Stimulated activated CD4-positive, alpha-beta T cell treated with anti-CD3 and anti-CD28 coated beads, Interleukin-4, amount 100 ng/mL, for 24 hours (primary cell): ENCODE measurements at places on chromosomes 3 and 15.
A peak's percentile ranks its signal among the peaks of the same experiment; 100 is the strongest.

DNA sequence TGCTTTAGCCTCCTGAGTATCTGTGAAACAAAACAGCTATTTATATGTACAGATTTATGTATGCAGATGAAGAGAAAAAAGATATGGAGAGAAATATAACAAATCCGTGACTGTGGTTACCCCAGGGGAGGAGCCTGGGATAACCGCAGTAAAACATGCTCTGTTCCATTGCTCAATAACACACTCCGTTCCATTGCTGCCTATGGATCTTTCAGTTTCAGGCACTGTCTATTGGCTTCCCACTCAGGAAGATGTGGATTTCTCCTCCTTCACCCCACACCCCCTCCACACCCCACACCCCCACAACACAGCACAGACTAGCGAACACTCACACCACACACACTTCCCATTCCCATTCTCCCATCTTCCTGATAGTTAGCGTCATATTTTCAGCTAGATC, 47.9 kb downstream of the CDCP1 start:
- no peak for DNase-seq

GRCh38 chr3:133237380-133237779, 162.5 kb upstream of the BFSP2 start:
- DNase-seq, result no peak

DNA sequence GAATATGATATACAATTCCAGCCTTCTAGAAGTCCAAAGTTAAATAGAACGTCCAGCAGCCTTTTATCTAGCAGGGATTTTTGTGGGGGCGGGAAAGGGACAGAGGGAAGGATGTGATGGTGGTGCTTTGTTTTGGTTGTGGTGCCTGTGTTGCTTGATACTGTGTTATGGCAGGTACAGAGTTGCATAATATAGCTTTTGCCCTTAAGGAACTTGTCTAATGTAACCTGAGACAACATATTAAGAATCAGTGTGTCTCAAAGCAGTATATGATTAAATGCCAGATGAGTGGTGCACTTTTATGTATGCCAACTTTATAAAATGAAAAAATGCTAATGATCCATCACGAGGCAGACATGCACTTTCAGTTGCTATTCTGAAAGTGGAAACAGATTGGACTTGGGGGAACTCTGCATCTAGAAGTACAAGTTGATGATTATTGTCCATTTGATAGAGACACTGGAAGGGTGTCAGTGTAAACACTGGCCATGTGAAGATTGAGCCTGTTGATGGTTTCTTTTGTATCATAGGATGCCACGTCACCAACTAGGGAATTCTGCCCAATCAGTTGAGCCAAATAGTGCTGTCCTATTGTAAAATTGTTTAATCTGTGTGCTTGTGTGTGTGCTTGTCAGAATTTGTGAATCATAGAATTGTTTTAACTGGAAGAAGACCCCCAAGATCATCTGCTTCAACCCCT, 23.0 kb downstream of the NEO1 start:
- DNase-seq, result no peak

- no peak for DNase-seq
Measured at GRCh38 chr3:32508711-32509110, 6.1 kb upstream of the CMTM6 start.

DNA sequence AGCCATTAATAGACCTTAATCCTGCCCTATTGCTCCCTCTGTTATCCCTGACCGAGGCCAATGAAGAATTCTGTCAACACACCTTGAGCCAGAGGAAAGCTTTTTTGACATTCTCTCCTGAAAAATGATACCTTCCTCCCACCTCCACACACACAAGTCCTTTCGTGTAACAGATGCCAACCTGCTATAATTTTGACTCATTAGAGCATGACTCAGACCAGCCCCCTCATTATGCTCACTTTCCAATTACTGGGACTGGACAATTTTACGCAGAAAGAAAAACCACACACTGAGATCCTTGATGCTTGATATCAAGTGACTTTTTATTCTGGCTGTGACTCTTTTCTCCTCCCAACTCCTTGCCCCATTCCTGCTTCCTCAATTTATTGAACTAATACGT, 50.9 kb downstream of the LSAMP start:
- DNase-seq, result no peak

DNA sequence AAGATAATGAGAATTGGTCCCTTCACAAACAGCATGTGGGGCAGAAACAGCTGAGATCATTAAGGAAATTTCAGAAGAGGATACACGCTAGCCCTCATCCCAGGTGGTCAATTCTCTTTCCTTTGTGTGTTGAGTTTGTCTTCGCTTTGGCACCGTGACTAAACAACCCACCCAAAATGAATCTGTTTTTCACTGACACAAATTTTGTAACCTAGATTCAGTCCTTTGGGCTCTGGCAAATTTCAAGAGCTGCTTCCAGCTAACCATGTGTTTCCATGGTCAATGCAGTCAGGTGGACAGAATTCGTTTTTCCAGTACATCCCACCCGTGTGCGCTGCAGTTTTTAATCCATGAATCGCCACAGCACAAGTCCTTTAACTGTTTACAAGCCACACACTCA, 435.4 kb downstream of the WDR72 start:
- DNase-seq, result no peak

DNA sequence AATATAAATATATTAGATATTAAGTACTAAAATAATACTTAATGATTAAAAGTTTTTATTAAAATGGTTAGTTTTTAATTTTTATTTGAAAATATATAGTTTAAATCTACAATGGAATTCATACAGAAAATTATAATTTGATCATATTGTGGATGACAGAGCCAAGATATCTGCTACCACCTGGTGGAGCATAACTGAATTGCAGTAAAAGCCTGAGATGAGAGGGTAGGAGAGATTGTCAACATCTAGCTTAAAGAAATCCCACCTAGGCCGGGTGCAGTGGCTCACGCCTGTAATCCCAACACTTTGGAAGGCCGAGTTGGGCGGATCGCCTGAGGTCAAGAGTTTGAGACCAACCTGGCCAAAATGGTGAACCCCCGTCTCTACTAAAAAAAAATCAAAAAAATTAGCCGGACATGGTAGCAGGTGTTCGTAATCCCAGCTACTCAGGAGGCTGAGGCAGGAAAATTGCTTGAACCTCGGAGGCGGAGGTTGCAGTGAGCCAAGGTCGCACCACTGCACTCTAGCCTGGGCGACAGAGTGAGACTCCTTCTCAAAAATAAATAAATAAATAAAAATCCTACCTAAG, 25.1 kb upstream of the CSTA start:
- DNase-seq, result peak; percentile 53

GRCh38 chr15:65404186-65404872, 18.4 kb downstream of the IGDCC4 start:
- DNase-seq, result no peak

- DNase-seq, result no peak
Measured at GRCh38 chr3:184525337-184526087, 36.1 kb upstream of the EPHB3 start.

GRCh38 chr15:51830276-51830806, 888 bp downstream of the TMOD3 start:
- DNase-seq, result no peak

- peak; percentile 100 for DNase-seq
Measured at GRCh38 chr3:128680603-128681368, 30.2 kb upstream of the RPN1 start.

- no peak for DNase-seq
Measured at GRCh38 chr3:14133188-14133800, 8.4 kb downstream of the TMEM43 start.

GRCh38 chr3:108329947-108330346, 33.6 kb downstream of the HHLA2 start:
- no peak for DNase-seq

- DNase-seq, result no peak
Measured at GRCh38 chr3:112569265-112569664, 7.4 kb downstream of the SLC35A5 start.

DNA sequence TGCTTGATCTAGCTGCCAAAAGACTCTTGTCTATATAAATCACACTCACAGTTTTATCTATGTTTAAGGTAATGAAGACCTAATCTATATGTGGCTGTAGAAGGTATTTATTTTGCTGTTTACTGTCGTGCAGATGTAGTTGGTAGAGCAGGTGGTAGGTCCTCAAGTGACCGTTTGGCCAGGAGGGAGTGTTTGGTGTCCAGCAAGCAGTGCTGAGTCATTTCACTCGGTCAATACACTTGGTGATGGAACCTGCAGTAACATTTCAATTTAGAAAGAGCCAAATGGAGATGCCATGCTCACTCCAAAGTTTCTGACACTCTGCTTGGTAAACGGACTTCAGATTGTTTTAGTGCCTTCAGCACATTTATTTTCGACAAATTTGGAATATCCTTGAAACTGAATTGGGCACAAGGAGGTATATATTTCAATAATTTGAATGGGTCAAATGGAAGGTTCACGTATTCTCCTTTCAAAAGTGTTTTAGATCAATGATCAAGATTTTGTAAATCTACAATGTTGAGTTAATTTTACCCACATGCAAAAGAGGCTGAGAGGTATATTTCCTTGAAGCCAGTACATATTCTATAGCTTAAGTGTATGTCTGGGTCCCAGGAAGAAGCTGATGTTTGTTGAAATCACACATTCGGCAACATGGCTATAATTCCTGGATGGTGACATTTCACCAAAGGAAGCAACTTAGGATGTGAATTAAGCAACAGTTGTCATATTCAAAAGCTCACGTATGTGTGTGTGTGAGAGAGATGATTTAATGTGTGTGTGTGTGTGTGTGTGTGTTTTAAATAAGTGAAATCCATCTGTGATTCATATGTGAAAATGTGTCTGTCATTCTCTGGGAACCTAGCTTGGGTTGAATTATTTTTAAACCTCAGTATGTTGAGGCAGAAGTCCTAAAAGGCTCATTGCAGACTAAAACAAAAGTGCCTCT, 7.7 kb upstream of the CX3CR1 start:
- DNase-seq, result no peak

GRCh38 chr3:188734395-188734794, 437.4 kb upstream of the TPRG1 start:
- no peak for DNase-seq

DNA sequence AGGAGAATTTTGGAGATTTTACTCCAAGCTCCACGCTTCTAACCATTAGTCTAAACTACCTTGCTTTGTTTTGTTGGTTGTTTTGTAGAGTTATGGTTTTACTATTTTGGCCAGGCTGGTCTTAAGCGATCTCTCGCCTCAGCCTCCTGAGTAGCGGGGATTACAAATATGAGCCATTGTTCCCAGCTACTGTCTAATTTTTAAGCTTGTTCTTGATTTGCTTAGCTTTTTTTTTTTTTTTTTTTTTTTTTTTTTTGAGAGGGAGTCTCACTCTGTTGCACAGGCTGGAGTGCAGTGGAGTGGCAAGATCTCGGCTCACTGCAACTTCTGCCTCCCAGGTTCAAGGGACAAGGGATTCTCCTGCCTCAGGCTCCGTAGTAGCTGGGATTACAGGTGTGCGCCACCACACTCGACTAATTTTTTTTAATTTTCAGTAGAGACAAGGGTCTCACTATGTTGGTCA, 28.5 kb downstream of the EFCAB12 start:
- no peak for DNase-seq

GRCh38 chr3:143221446-143221845, 101.9 kb downstream of the CHST2 start:
- DNase-seq, result no peak

- no peak for DNase-seq
Measured at GRCh38 chr3:183218826-183219225, 34.2 kb upstream of the B3GNT5 start.

DNA sequence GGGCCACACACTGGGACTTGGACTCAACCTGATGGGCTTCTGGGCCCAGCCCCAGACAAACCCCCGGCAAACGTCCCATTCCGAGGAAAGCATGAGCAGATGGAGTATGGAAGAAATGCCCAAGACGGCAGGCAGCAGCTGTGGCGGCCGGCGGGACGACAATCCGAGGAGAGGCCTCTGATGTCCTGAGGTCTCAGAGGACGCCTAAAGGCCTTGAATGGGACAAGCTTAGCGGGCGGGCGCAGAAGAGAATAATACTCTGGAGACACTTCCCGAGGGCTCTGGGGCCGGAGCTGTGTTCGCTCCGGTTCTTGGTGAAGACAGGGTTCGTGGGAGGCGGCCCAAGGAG, 482 bp upstream of the OGG1 start:
- DNase-seq, result no peak

GRCh38 chr3:52277972-52278509, 408 bp downstream of the WDR82 start:
- DNase-seq, result peak; percentile 67

- DNase-seq, result no peak
Measured at GRCh38 chr3:10292505-10293419, at the start of gene GHRL. GHRL (minus strand) TSS chr3:10292947; CDS start chr3:10290180, 2,767 bp downstream.

GRCh38 chr3:98778383-98778782, 15.2 kb downstream of the ST3GAL6 start:
- no peak for DNase-seq

- peak; percentile 14 for DNase-seq
Measured at GRCh38 chr3:27596334-27596841, 112.2 kb upstream of the SLC4A7 start.

DNA sequence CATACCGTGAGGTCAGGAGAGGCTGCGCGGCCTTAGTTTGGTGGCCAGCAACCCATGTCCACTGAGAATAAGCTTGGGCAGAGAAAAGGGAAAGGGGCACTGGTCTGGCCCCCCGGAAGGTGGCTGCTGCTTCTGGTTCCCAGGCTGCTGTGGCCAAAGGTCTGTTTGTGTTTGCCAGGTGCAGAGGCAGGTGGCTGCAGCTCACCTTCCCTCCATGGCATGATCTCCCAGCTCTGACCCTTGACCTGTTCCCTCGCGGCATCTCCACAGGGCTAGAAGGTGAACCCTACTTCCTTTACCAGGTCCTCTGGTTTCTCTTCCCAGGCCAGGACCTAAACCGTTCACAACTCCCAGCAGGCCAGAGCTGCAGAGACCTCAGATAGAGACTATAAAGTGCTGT, 13.8 kb downstream of the VPS18 start:
- DNase-seq, result no peak

DNA sequence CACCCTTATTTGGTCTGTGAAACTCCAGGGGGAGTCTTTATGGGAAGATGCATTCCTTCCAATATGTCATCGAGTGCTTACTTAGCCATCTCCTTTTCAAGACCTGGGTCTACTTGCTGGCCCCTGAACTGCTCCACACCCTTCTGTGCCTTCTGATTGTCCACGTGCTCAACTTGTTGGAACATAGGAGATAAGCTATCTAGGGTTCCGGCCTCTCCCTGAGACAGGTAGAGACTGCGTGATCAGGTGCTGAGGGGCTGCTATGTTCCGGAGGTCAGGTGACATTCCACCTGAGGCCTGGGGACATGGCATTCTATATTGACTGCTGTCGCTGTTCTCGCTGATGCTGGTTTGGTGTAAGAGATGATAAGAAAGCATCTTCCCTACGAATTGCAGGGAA, 65.6 kb downstream of the ATP1B3 start:
- DNase-seq, result no peak

DNA sequence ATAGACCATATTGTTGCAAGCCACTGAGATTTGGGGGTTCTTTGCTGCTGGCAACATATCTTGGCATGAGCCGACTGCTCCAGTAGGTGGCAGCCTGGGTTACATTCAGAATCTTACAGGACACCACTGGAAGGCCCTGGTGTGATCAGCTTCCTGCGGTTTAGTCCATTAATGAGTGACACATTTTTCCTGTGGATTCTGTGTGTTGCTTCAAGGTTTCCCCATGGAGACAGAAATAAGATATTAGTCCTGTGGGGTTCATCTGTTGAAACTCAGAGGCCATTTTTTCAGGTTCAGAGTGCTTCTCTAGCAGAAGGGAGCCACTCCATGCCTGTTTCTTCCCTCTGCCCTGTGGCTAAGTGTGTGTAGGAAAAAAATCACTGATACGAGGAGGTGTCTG, 116.2 kb downstream of the MFSD1 start:
- peak; percentile 6 for DNase-seq
